ENCODE measurements at places on chromosomes 13 and 19.

GRCh38 chr13:99565478-99566124, 64.3 kb downstream of the TM9SF2 start:
- DNase-seq: no peak

- DNase-seq: no peak
These were observed 1146.1 kb downstream of the EFNB2 start for GRCh38 chr13:105389373-105389772.

GRCh38 chr13:48969685-48970084, 6.0 kb upstream of the FNDC3A start:
- no peak for DNase-seq

DNA sequence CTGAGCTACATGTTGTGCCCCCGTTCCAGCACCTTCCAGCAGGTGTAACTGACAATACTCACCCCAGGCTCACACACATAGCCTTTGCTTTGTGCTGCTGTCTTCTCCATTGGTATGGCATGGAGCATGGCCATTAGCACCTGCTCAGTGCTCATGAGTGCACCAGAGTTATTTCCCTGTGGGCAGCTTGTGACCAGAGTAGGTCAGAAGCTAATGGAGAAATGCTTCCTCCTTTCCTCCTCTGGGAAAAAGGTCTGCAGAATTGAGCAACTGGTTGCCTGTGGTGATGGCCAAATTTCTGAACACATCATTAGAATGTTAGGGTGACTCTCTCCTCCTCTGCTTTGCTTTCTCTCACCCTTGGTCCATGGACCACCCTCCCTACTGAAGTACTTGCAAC, 344.5 kb upstream of the TMTC4 start:
- DNase-seq: no peak

GRCh38 chr19:38666663-38667511, 19.4 kb downstream of the ACTN4 start:
- DNase-seq: no peak

DNA sequence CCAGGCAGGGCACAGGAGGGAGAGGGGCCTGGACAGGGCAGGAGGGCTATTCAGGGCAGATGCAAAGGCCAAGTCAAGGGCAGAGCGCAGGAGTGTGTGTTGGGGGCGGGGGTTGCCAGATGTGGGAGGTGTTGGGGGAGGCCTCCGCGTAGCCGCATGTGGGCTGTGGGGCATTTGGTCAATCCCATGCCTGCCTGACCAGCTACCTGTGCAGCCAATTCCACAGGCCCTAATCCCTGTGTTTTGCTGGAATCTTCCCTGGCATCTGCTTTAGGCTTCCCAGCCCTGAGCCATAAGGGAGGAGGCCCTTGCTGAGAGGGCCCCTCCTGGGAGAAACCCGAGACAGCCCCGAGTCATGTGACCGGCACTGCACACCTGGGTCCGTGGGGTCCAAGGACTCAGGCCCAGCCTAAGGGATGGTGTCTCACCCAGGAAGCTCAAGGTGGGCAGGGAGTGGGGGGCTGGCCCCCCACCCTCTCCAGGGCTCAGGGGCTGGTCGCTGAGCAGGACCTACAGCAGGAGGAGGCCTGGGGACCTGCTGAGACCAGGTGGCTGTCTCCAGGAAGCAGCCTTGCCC, 20.3 kb downstream of the RFX1 start:
- DNase-seq: no peak

GRCh38 chr19:49371184-49371583, 7.5 kb downstream of the DKKL1 start:
- no peak for DNase-seq

GRCh38 chr13:44032802-44033201, 153.1 kb downstream of the LACC1 start:
- DNase-seq: no peak

DNA sequence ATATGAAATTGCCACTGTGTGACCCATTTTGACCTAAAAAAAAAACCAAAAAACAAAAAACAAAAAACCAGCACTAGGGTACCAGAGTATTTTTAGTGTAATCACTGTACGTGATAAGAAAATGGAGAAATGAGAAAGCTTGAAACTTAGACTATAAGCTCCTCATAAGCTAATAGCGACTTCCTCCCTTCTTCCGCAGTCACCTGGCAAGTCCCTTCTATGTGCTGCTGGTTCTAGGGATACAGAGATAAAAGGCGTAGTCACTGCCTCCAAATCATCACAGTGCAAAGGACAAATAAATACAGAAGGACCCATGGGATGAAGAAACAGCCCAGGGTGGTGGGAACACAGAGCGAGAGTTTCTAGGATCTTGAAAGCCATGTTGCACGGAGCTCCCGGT, 190.3 kb downstream of the TM9SF2 start:
- DNase-seq: no peak

DNA sequence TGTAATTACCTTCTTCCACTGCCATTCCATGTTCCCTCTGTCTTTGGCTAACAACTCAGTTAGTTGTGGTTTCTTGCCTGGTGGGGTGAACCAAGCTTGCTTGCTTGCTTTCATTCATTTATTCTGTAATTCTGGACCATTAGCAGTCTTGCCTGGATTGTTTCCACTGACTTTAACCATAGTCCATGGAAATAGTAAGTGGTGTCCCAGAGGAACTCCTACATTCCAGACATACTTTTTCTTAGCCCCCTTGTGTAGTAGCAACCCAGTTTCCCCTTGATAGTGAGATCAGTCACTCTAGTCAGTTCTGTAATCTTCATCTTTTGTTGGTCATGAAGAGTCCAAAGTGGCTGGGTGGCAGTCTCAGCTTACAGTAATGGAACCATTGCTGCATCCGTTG, 23.2 kb downstream of the PDS5B start:
- DNase-seq: no peak

- no peak for DNase-seq
These were observed 353.0 kb downstream of the KCTD12 start for GRCh38 chr13:76533251-76533650.

- no peak for DNase-seq
These were observed 7.7 kb downstream of the IRGC start for GRCh38 chr19:43723588-43723987.

DNA sequence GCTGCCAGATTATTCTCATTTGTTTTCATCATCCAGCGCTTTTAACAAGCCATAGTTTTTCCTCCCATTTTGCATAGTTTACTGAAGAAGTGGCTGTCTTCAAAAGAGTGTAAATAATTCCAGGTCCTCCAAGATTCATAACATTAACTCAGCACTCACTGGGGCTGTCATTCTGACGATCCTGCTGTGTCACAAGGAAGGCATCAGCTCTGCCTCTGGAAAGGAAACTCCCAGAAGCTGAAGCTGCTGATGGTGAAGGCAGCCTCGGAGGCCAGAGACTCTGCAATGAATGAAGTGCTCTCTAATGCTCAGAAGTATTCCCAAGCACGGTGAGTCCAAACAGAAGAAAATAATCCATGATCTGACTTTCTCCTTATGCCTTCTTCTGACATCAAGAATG, 60.0 kb downstream of the FLT1 start:
- DNase-seq: no peak

DNA sequence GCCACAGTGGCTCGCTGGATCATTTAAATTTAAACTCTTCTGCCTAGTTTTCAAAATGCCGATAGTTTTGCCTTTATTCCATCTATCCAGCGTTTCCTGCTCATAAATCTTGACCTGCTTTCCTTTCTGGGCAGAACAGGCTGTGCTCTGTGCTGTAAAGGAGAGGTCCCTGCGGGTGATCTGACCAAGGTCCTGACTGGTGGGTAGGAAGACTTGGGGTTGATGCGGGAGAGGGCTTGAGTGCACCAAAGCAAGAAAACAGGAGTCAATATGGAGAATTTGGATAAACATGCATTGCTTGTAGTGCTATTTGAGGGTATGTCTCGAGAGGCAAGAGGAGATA, 533.6 kb downstream of the MYO16 start:
- no peak for DNase-seq

DNA sequence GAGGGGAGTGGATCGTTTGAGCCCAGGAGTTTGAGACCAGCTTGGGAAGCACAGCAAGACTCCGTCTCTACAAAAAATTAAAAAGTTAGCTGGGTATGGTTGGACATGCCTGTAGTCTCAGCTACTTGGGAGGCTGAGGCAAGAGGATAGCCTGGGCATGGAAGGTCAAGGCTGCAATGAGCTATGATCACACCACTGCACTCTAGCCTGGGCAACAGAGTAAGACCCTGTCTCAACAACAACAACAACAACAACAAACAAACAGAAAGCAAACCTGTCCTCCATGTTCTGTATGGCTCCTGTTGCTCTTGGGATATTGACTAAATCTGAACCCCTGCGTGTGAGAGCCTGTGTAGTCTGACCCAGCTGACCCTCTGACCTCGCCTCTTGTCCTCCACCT, 14.9 kb downstream of the CEBPA start:
- no peak for DNase-seq

DNA sequence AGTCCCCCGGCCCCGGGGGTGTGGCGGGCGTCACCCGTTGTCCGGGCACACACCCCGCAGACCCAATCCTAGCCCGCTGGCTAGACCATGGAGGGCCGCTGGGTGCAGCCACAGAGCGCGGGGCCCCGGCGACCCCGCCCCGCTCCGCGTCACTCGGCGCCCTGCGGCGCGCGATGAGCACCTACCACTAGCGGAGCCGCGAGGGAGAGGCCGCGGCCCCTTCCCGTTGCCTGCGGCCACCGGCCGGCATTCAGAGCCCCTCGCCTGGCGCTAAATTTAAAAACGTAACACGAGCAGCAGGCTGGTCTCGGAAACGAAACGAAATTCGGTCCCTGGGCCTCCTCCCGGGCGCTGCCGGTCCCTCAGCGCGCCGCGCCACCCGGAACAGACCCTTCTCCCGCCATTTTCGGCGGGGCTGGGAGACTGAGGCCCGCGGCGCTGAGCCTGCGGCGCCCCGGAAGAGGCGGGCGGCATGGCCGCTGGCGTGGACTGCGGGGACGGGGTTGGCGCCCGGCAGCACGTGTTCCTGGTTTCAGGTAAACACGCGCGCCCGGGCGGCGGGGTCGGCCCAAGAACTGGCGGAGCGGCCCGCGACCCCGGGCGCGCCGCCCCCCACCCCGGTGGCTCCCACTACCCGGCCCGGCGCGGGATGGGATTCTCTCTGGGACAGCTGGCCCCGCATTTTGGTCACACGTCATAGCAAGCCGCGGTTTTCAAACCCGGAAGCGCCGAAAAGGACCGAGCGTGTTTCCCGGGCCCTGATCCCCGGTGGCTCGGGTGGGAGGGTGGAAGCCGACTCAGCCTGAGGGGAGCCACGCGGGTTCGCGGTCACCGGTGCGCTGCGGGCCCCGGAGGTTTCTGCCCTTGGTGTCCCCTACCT, at the start of gene RNASEH2B:
RNASEH2B (plus strand) TSS at position 187 of the 880 bp plus-strand sequence; CDS start at position 473, 286 bp downstream.
- no peak for DNase-seq

DNA sequence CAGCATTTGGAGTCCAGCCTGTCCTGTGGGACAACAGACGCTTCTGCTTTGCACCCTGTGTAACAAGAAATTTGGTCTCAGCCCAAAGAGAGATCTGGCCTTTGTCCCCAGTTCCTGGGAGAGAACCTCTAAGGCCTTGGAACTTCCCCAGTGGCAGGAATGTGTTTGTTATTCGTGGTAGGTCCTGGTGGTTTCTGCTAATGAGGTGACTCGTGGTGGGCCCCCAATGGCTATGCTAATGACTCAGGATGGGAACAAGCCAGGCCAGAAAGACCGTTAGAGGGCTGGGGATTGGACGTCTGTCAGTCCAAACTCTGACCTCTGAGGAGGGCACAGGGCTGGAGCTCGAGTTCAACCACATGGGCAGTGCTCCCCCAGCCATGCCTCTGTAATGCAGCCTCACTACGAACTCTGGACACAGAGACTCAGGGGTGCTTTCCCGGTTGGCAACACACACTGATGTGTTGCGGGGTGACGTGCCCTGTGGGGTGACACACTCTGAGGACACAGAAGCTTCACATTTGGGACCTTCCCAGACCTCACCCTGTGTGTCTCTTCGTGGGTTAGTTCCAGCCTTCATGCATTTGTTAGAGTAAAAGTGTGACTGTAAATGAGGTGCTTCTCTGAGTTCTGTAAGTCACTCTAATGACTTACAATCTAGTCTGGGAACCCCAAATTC, 38.9 kb downstream of the TEX29 start:
- no peak for DNase-seq

GRCh38 chr13:36543671-36544070, 111.4 kb downstream of the CCNA1 start:
- no peak for DNase-seq

DNA sequence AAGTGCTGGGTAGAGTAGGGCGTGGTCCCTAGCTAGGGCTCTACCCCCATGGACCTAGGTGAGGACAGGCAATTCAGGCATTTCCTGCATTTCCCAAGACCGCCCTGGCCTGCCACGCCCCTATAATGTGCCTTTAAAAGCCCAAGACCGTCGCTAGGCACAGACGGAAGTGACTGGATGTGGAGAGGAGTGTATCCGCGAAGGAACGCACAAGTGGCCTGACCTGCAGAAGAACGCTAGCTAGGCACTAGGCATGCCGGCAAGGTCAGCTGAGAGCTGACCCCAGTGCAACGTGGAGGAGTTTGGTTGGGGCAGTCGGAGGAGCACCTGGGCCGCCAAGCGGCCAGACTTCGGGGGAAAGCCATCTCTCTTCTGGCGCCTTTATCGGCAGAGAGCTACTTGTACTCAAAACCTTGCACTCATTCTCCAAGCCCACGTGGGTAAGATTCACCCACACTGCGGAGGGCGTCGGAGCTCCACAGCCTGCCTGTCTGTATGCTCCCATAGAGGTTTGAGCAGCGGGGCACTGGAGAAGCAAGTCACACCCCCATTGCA, 370.0 kb downstream of the FGF9 start:
- DNase-seq: no peak

GRCh38 chr19:11507370-11508078, 1.9 kb upstream of the ZNF653 start:
- no peak for DNase-seq

DNA sequence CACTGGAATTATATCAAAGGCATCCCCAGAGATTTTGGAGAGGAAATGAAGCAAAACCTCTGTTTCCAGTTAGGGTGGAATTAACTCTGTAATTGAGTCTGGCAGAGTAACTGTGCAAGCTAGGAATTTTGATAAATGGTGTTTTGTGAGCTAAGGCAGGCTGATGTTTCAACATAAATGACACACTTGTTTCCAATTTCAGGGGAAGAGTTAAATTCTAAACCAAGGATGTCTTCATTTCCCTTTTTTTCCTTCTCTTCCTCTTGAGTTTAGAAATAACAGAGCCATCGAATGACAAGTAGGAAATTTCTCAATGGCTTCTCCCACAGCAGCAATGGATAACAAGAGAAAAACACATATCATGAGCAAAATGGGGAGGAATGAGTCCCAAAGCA, 131.2 kb downstream of the IRS2 start:
- DNase-seq: no peak

DNA sequence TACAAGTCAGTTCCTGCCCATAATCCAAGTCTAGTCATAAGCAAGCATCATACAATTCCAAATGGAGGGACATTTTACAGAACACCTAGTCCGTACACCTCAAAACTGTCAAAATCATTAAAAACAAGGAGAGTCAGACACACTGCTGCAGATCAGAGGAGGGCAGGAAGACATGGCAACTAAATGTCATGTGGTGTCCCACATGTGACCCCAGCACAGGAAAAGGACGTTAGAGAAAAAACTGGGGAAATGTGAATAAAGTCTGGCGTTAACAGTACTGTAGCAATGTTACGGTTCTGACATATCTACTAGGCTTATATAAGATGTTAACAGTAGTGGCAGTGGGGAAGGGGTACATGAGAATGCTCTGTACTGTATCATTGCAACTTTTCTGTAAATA, 2.3 kb downstream of the ZSCAN5A start:
- DNase-seq: no peak

Data from AG04450 (cell line).